ENCODE measurements at places on chromosomes 7 and 10. TPM values are rescaled to one million over a fixed set of nuclear protein-coding genes. Genes with fewer than 3 reads are reported as not detected.

- DNase-seq, result no peak
Measured at GRCh38 chr10:68092512-68092911, 16.8 kb upstream of the MYPN start.

GRCh38 chr7:12107841-12108254, 103.2 kb upstream of the TMEM106B start:
- no peak for DNase-seq

DNA sequence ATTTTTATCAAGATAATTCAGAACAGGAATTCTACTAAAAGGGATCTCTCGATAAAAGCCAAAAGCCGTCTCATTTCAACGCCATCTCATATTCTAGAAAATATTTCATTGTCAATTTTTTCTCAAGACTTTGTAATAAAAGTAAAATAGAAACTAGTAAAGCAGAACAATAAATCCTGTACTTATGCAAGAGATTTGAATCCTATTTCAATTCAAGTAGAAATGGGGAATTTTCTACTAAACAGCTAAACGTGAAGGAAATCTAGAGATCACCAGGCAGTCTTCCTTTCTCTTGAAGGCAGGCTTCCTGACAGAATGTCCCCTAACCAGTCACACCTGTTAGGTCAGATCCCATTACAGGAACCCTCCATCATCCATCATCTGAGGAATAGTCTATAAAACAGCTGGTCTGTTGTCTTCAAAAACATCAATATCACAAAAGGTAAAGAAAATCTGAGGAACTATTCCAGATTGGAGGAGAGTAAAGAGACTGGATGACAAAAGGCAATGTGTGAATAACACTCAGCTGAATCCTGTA, 23.7 kb downstream of the USP6NL start:
- DNase-seq, result no peak

GRCh38 chr10:10794791-10795191, 222.9 kb upstream of the CELF2 start:
- DNase-seq, result no peak

DNA sequence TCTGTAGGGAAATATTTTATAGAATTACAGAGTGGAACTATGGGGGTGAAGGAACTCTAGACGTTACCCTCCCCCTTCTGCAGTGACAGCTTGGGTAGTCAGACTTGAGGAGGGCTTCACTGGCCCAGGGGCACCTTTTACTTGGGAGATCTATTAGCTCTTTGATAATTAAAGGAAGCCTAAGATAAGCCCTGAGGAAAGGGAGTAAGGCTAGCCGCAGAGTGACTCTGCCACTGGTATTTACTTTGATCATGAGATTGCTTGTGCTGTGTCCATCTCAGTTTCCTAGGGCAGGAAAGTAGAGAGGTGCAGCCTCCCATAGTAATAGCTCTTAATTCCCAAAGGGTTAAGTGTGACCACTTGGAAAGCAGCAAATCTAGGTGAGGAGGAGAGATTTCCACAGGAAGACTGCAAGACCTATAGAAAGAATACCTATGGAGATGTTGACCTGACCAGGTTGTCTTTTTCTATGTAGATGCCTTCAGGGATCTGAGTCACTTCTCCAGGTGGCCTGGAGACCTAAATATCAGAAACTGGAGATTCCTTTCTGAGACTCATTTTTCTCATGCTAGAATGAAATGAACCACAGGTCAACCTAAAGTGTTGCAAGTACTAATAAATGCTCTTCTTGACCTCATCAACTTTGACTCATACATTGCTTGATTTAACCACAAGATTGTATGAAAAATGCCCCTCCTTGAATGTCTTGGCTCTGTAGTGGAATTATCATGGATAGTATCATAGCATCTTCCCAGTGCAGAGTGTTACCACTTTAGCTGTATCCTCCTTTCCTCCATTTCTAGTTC, 447.3 kb upstream of the GHITM start:
- DNase-seq, result no peak

GRCh38 chr7:17631061-17631460, 309.2 kb downstream of the SNX13 start:
- DNase-seq, result no peak

GRCh38 chr10:43177595-43177994, 39.4 kb downstream of the CSGALNACT2 start:
- DNase-seq, result no peak

GRCh38 chr10:21406595-21407193, 118.8 kb downstream of the SKIDA1 start:
- DNase-seq, result peak; percentile 9

GRCh38 chr10:78072504-78072903, 38.8 kb downstream of the RPS24 start:
- DNase-seq, result no peak

DNA sequence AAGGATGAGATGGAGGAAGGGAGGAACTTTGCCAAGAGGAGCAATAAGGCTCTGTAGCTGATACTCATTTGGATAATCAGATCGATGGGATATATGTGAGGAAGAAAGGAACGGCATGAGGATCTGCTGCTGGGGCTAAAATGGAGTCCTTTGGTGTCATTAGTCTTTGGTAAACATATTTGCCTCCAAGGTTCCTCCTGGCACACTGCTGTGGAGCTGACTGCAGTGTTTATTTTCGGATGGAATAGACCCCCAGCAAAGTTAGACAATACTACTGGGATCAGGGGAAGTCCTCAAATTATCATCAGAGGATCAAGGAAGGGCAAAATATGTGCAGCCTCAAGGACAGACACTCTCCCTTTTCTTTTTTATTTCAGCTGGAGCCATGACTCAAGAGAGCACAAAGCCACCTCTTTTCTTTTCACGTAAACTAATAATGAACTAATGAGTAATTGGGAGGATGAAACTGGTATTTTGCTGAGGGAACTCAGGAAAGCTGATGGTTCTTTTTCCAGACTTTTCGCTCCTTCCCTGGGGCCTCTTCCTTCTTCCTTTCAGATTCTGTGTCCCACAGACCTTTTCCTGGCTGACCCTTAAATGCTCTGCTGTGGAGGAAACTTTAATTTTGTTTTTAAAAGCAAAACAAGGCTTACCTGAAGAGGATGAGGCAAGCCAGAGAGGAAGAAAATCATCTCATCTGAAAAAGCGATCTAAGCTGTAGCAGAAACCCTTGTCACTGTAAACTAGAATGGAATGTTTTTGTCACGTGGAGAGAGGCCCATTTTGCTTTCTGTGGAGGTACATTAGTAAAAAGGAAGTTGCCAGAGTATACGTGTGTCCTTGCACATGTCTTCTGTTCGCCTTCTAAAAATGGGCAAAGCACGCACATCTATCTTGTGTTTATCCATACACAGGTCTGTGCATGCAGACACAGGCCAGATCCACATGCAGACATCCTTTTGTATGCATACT, 33.3 kb downstream of the LRMDA start:
- DNase-seq, result no peak

- DNase-seq, result no peak
Measured at GRCh38 chr10:129637846-129638245, 170.8 kb downstream of the MGMT start.

- no peak for DNase-seq
Measured at GRCh38 chr10:1316809-1317143, 260.6 kb downstream of the WDR37 start.

GRCh38 chr10:35367107-35367859, 31.0 kb downstream of the CCNY start:
- no peak for DNase-seq

DNA sequence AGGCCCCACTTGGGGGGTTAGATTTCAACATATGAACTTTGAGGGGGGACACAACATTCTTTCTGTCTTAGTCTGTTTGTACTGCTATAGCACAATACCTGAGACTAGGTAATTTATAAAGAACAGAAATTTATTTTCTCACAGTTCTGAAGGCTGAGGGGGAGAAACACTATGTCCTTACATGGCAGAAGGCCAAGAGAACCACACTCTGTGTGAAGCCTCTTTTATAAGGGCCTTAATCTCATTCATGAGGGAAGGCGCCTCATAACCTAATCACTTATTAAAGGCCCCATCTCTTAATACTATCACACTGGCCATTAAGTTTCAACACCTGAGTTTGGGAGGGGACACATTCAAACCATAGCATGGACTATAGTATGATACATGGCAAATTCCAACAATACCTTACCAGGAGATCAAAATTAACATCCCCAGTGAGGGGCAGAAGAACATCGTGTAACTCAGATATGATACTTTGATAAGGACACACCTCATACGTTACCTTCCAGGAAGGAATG, 9.3 kb upstream of the PDLIM1 start:
- DNase-seq, result no peak

GRCh38 chr7:82623812-82624211, 180.2 kb upstream of the CACNA2D1 start:
- no peak for DNase-seq

DNA sequence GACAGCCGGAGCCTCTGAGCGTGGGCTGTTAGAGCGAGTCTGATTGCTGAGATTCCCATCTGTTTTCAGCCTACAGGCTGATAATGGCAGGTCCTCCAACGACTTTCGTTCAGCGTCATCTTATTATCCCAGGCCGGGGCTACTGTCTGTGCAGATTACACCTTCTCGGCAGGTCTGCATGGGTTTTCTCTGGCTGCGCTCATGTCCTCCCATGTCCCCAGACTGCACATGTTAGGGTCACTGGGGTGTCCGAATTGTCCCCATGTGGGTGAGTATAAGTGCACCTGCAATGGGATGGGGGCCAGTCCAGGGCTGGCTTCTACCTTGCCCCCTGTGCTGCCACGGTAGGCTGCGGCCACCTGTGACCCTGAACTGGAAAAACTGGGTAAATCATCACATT, 257.8 kb downstream of the COBL start:
- no peak for DNase-seq

GRCh38 chr7:157139810-157140510, 1.2 kb downstream of the UBE3C start:
- no peak for DNase-seq

DNA sequence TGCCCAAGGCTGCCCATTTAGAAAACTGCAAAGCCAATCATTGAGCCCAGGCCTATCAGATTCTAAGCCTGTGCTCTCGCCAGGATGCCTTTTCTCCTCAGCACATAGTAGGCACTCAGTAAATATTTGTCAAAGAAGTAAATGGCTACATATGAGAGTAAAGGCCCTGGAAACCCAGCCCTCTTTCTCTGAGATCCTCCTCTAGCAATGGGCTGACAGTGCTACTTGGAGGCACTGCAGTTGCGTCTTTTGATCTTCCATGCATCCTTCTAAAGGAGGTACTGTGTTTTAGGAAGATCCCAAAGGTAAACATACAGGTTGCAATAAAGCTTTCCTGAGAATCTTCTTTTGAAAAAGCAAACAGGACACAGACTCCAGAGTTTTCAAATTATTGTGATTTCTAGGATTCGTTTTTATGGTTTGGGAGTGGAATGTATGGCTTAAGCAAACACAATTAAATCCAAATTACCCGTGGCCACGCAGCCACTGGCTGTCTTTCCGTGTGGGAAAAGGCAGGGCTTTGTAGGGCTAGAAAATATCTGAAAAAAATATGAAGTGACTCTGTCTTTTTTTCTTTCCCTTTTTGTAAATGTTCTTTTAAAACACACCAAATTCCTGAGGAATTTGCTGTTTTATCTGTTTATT, 151.3 kb upstream of the BMPER start:
- DNase-seq, result no peak

DNA sequence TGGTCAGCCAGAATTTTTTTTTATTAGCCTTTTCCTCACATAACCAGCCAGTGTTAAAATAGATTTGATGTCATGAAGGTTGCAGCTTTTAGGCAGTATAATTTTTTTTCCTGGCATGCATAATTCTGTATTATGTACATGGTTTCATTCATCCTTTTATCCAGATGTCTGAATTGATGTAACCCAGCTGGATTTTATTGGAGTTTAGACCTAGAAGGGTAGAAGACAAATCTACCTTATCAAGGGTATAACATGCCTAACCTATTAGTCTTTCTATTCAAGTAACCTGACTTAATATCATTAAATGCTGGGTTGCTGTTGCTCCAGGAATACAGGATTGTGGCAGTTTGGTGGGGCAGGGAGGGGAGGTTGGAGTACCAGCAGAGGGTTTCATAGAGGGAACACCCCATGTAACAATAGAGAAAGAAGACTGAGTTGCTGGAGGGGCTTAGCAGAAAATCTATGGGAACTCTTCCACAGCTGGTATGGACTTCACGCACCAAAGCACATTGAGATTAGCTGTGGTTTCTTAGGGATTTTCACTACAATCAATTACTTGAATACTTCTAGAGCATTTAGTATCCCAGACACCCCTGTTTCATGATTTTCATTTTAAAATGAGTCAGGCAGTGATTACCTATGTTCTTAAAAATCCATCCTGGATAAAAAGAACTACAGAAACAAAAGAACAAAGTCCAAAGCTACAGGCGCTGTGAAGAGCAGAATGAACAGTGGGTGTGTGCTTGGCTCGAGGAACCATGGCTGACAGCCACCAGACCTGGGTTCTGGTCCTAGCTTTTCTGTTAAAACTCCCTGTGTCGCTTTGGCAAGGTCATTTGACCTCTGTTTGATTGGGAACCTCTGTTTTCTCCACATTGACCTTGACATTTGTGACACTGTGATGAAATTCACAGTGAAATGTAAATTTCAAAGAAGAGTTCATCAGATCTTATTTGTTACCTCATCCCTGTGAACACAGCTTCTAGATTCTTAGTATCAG, 93.5 kb downstream of the CREM start:
- DNase-seq, result no peak

DNA sequence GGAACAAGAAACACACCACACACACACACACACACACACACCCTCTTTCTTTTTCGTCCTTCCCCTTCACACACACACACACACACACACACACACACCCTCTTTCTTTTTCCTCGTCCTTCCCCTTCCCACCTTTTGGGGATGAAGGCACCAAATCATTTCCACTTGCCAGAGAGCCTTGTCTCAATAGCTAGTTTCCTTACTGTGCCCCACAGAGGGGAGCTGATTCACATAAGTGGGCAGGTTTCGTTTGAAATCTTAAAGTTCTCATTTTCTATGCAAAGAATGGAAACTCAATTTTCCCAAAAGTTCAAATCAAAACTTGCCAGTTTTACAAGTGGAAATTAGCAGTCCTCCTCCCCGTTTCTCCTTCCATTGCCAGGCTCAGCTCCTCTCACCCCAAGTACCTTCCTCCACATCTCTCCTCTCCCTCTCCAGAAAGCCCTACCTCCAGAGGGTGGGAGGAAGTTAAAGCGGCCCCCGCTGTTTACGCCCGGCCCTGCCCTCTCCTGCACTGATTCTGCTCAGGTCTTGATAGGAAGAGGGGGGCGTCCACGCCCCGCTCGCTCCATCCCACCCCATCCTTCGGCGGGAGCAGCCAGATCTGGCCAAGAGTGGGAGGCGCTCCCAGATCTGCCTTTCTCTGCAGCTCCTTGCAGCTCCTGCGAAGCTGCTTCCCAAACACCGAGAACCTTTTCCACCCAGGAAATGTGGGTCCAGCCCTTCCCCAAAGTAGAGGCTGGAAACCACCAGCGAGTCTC, 1.3 kb downstream of the CTTNBP2 start:
- DNase-seq, result no peak

Gene OPALIN
- total RNA-seq, result not detected

Gene CALN1
- 5.4 TPM for total RNA-seq

Gene ADCY1
- total RNA-seq, result 0.25 TPM

Gene DRGX
- total RNA-seq, result not detected

Gene AMPH
- total RNA-seq, result 1.7 TPM

Gene CCDC71L
- total RNA-seq, result 16.3 TPM

Gene STEAP1B
- not detected for total RNA-seq

Gene MUC12
- not detected for total RNA-seq

Gene OGDHL
- 0.18 TPM for total RNA-seq

Gene OR6B1
- total RNA-seq, result not detected

Gene AGAP9
- total RNA-seq, result 2.7 TPM
